Colonic mucosa (tissue), 4 donors: ENCODE measurements at places on chromosomes 11 and 22. TPM values are rescaled to one million over a fixed set of nuclear protein-coding genes. Genes with fewer than 3 reads are reported as not detected.

The FAT3 gene
- 0.96 TPM for total RNA-seq

GRCh38 chr22:36628571-36629065 lies 74.9 kb downstream of the CACNG2 start:
- no peaks in the 10 kb centered on the region for H3K36me3 ChIP-seq
- no peak for DNase-seq
- no peak overlapping the region for H3K27ac ChIP-seq
- no peak overlapping the region for H3K4me3 ChIP-seq
- no peaks in the 10 kb centered on the region for H3K27me3 ChIP-seq

GRCh38 chr11:9530020-9530621 lies 43.3 kb upstream of the WEE1 start:
- no peak overlapping the region for H3K4me3 ChIP-seq
- peaks cover 5% of the 10 kb centered on the region for H3K4me1 ChIP-seq
- H3K27ac ChIP-seq = no peak overlapping the region
- no peaks in the 10 kb centered on the region for H3K27me3 ChIP-seq
- H3K36me3 ChIP-seq = no peaks in the 10 kb centered on the region
- DNase-seq = no peak

- no peaks in the 10 kb centered on the region for H3K36me3 ChIP-seq
- H3K27me3 ChIP-seq = no peaks in the 10 kb centered on the region
- H3K4me3 ChIP-seq = no peak overlapping the region
- no peak overlapping the region for H3K27ac ChIP-seq
- H3K4me1 ChIP-seq = no peaks in the 10 kb centered on the region
Observed at GRCh38 chr22:27720860-27721259, 80.7 kb downstream of the MN1 start.

- no peak for DNase-seq
- H3K4me1 ChIP-seq = no peaks in the 10 kb centered on the region
- no peaks in the 10 kb centered on the region for H3K36me3 ChIP-seq
- H3K27me3 ChIP-seq = no peaks in the 10 kb centered on the region
- H3K4me3 ChIP-seq = no peak overlapping the region
Observed at GRCh38 chr11:111382451-111382850, 3.4 kb upstream of the POU2AF1 start.
